ENCODE measurements at places on chromosomes 5 and 9. TPM values are rescaled to one million over a fixed set of nuclear protein-coding genes. Genes with fewer than 3 reads are reported as not detected.

GRCh38 chr9:131407717-131408195, 13.9 kb downstream of the PRRC2B start:
- no peak for DNase-seq

- no peak for DNase-seq
Observed at GRCh38 chr5:102835717-102836116, 80.6 kb downstream of the PAM start.

DNA sequence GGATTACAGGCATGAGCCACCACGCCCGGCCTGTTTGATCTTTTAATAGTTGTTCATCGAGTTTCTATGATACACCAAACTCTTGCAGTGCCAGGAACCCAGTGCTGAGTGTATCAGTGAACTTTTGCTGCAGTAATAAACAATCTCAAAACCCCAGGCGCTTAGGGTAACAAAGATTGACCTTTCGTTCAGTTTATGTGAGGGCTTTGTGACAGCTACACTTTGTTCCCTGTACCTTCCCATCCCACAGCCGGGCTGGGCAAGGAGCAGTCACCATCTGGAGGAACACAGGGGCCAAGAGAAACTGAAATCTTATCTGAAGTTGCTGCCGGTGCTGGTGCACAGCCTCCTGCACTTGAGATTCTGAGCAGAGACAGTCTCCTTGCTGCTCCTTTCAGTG, 17.2 kb upstream of the WNK2 start:
- no peak for DNase-seq

The CCL21 gene
- total RNA-seq: not detected

The CKMT2 gene
- total RNA-seq: not detected

The PCDHA5 gene
- not detected for total RNA-seq

All from activated T-cell treated with anti-CD3 and anti-CD28 coated beads, Interleukin-2, amount 50 U/mL, for 4 hours (primary cell).